ENCODE measurements at places on chromosomes 4 and X.

DNA sequence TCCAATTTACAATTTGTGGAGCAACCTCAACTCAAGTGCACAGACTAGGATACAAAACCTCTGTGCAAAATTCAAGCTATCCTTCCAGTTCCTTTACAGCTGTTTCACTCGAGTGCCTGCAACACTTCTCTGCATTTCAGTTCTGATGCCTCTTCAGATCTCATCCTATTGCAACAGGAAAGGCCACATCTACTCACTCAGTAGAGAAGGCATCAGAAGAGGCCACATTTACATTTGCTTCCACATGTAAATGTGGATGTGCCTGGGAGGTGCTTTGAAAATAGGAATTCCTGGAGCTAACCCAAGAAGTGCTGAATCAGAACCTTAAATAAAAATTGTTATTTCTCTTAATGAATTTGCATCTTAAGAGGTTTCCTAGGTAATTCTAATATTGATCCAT, 45.8 kb upstream of the SERTM2 start:
- DNase-seq, result no peak

DNA sequence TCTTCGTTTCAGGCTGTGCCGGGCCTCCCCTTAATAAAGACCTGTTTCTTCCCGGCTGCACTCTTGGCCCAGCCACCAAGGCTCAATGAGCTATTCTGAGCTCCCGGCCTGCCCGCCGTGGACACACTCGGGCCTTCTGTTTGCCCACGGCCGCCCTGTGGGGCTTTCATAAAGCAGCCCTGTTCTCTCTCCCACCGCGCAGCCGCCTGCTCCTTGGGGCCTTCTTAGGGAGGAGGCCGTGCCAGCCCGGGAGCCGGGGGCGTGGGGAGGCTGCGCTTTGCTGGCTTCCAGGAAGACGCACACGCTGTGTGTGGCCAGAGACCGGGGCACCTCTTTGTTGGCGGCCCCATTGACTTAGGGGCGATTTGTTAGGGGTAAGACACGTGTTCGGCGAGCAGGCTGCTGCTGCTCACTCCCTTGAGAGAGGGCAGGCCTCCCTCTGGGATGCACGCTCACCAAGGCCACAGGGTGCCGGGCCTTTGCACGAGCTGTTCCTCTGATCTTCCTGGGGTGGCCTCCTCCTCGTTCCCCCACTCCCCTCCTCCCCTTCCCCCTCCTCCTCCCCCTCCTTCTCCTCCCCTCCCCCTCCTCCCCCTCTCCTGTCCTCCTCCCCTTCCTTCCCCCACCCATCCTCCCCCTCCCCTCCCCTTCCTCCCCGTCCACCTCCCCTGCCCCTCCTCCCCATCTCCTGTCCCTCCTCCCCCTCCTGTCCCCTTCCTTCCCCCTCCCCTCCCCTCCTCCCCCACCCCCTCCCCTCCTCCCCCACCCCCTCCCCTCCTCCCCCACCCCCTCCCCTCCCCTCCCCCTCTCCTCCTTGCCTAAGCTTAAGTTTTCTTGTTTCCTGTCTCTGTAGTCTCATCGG, 11.3 kb downstream of the BLOC1S4 start:
- DNase-seq, result no peak

- no peak for DNase-seq
Measured at GRCh38 chr4:155094201-155094820, 114.1 kb upstream of the NPY2R start.

DNA sequence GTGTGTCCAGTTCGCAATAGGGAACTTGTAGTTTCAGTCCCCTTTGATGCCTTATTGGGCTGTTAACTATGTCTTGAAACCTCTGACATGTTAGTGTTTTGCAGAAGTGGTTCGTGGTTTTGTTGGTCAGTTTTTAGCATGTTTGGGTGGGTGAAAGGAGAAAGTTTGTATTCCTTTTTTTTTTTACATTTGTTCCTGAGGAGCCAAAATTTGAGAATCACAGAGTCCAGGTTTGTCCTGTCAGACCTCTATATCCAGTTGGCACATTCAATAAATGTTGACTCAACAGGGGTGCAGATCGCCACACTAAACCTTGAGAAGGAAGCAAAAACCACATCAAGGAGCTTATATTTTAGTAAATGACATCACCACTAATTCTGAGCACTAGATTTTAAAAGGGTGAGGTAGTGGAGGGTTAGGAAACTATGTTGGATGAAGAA, 26.2 kb downstream of the DLG3 start:
- DNase-seq, result no peak

DNA sequence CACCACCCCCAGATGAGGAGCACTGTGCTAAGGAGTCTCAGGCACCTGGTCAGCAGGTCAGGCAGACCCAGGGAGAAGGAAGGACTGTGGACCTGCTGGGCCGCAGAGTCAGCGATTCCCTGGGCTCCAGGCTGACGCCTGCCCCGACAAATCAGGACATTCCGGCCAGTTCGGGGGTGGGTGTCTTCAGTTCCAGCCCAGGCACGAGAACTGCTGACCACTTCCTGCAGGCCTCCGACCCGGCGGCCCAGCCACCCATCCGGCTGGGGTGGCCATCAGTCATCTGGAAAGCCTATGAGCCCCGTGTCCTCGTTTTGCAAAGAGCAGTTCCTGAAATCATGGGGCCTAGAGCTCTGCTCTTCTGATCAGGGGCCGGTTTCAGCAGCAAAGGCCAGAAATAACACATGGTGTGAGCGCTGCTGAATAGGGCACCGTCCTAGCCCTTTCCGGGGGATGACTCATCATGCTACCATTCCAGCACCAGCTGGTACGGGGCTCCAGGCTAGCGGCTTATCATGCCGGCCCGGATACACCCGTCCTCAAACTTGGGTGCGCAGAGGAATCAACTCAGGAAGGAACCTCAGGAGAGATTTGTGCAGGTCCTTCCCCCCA, 7.8 kb upstream of the SH3TC1 start:
- no peak for DNase-seq

- no peak for DNase-seq
Measured at GRCh38 chr4:186666252-186666651, 57.4 kb downstream of the FAT1 start.

- DNase-seq, result no peak
Measured at GRCh38 chr4:186820391-186820891, 96.8 kb upstream of the FAT1 start.

DNA sequence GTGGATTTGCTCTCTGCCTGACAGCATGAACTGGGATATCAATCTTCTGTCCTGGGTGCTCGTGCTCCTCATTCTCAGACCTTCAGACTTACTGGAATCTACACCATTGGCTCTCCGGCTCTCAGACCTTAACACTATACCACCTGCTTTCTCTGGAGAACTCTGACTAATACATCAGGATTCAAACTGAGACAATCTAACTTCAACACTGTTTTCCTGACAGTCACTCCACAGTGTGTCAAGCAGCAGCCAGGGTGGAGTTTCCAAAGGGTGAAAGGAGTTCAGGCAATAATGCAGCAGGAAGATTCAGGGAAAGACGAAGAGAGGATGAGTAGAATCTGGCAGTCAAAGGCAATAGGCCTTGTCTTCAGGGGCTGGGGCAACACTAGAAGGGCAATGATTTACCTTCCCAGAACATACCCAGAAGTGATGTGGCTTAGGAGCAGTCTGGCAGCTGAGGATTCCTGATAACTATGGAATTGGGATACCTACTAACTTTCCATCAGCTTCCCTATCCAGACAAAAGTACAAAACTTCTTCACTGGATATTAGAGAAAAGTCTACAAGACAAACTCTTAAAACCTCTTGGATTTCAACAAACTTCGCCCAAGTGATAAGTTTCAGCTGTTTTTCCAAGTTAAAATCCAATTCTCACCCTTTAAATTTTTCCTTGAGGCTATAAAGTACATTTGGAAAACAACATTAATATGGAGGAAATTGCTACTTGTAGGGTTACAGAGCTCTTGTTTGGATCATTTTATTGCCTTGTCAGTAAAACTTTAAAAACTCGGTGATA, 58.4 kb upstream of the SLIT2 start:
- no peak for DNase-seq

DNA sequence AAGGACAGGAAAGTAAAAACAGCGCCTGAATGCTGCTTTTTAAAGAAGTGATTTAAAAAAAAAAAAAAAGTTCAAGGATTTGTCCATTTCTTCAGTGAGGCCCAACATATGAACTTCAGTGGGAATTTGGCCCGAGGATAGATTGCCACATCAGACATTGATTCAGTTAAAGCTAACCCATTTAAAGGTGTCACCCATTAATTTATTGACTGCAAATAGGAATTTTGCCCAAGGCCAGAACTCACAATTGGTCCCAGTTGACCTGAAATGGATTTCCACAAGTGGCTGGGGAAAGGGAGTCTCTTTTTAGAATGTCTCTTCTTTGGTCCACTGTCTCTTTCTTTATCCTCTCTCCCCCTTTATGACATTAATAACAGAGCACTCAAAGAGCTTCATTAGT, 86.5 kb upstream of the RPL34 start:
- DNase-seq, result no peak

GRCh38 chrX:141164406-141164805, 12.5 kb downstream of the LDOC1 start:
- no peak for DNase-seq
